ENCODE measurements at places on chromosomes 2 and 18.

- peak; percentile 45 for DNase-seq
Observed at GRCh38 chr2:219252900-219253752, at the start of gene TUBA4B. Gene TUBA4B (plus strand): TSS chr2:219253243. CDS start chr2:219253408, 165 bp downstream.

GRCh38 chr18:427005-427404, 73.5 kb downstream of the COLEC12 start:
- no peak for DNase-seq

- DNase-seq = no peak
Observed at GRCh38 chr2:9380702-9381628, 42.4 kb downstream of the ITGB1BP1 start.

GRCh38 chr2:20592106-20593071, 58.5 kb downstream of the HS1BP3 start:
- peak; percentile 24 for DNase-seq

- DNase-seq = no peak
Observed at GRCh38 chr2:228227466-228227865, 46.0 kb upstream of the SPHKAP start.

- no peak for DNase-seq
Observed at GRCh38 chr18:13516855-13517254, 209.5 kb downstream of the FAM210A start.

GRCh38 chr2:112159454-112159921, 21.3 kb downstream of the FBLN7 start:
- DNase-seq = no peak

DNA sequence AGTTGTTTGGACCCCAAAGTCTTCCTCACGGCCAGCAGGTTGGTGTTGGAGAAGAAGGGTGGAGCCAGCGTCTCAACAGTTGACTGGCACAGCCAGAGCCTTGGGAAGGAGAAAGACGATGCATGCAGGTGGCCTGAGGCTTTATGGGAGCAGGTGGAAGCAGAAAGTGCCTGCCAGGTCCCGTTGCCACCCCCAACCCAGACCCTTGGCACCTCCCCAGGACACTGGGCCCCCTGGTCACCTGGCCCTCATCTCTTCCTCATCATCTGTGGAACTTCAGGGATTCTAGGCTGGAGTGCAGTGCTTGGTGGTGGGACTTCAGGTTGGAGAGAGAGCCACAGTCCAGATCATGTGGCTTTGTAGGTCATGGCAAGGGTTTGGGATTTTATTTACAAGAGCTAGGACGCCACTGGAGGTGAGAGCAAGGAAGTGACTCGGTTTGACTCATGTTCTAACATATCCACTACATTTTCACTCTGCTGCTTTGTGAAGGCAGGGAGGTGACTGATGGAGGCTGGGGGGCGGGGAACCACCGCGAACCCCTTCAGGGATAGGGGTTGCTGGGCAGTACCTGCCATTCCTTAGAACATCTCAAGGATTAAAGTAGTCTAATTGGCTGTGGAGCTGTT, 62.5 kb upstream of the B3GNT7 start:
- no peak for DNase-seq

- no peak for DNase-seq
Observed at GRCh38 chr2:215528555-215528954, 92.7 kb upstream of the FN1 start.

- no peak for DNase-seq
Observed at GRCh38 chr2:172965433-172966212, 110.0 kb upstream of the MAP3K20 start.

DNA sequence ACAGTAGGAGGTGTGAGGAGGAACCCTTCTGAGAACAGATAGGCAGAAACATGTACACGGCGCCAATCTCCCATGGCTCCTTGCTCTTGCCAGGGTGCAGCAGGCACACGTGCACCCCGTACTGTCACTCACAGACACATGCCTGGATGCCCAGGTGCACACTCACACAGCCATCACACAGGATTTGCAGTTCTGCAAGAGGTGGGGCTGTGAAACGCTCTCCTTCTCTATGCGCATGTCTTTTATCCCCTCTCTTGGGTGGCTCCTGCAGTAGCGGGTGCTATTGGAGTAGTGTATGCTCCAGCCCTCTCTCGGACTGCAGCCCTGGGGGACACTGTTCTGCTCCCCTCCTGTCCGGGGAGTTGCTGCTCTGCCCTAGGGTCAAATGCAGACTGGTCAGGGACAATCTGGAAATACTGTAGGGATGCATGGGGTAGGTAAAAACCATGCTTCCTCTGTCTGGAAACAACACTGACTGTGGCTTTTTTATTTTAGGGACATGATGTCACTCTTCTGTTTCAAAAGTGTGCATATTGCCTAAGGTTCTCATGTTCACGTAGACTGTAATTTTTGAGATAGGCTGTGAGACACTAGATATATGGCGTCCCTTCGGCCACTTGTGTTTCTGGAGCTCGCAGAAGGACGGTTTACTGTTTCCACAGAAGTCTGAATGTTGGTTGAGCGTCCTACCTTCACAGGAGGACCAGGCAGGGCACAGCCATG, 118.5 kb downstream of the PRKCE start:
- no peak for DNase-seq

DNA sequence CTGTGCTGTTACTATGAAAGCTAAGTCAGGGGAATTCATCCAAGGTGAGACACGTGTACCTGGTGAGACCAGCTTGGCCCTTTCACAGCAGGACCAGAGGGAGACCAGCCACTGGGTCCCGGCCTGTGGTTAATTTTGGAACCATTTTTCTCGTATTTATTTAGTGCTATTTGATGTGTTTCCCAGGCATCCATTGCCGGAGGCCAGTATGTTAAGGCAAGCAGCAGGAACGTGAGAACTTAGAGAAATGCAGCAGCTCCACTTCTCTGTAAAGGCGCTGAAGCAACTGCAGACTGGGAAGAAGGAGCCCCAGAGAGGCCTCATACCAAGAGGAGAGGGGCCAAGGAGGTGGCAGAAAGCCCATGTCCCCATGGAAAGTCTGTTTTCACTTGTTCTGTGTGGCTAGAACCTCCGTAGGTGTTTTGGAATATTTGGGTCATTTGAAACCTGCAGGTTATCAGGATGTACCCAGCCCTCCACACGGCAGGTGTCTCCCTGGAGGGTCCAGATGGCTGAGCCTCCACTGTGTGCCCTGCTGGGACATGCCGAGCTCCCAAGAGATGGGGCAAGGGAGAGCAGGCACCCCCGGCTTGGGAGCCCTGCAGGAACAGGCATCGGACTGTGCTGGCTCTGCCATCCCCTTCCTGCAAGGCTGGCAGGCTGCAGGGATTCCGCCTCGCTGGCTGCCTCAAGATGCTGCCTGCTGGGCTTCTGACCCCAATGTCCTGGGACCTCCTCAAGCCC, 256.0 kb upstream of the RAB6C start:
- DNase-seq = no peak

GRCh38 chr2:138960191-138960590, 180.0 kb upstream of the NXPH2 start:
- DNase-seq = no peak

DNA sequence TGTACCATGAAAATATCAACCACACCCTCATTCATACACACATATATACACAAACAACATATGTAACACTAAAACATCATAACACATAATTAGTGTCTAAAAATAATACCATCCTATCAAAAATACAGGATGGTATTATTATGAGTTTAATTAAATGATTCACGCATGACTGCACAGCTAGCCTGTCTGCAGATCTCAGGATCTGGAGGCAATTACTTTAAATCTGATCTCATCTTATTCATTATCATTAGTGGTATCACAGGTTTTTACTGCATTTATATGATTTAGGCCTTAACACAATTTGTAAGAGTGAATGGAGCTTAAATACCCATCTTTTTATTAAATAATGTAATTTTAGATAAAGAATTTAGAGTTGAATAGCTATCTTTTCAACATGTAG, 443.4 kb upstream of the LINC00305 start:
- no peak for DNase-seq

All from left hindlimb (tissue), 1 donor.